ENCODE measurements at places on chromosomes 6 and 20. TPM values are rescaled to one million over a fixed set of nuclear protein-coding genes. Genes with fewer than 3 reads are reported as not detected.

DNA sequence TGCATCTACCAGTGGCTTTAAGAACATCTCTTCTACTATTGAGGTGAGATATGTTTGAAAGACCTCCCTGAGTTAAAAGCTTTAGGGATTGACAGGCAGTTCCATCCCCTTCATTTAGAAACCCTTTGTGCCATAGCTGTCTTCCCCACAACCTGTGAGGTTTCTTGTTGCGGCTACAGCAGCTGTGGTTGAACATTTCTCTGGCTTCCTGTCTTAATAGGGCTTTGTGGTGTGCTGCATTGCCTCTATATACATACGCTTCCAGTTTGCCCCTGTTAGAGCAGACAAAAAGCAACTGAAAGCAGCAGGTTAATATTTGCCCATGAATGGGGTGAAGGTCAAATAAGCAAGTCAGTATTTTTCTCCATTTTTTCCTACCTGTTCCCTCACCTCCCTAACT is 210.2 kb downstream of the TMEM200A start:
- DNase-seq, result no peak

- no peak for DNase-seq
These were observed 319.7 kb upstream of the TCF21 start for GRCh38 chr6:133568970-133569889.

- DNase-seq, result no peak
These were observed 280.6 kb downstream of the FARS2 start for GRCh38 chr6:5541751-5542432.

GRCh38 chr6:37926661-37927060 is 107.1 kb downstream of the ZFAND3 start:
- DNase-seq, result no peak

- DNase-seq, result no peak
These were observed 69.9 kb upstream of the PDE10A start for GRCh38 chr6:165732696-165733488.

- DNase-seq, result no peak
These were observed 156.2 kb downstream of the SOX4 start for GRCh38 chr6:21749754-21750153.

GRCh38 chr6:167137881-167138280 is 15.0 kb downstream of the CCR6 start:
- no peak for DNase-seq

- DNase-seq, result no peak
These were observed 40.3 kb upstream of the STX16 start for GRCh38 chr20:58610811-58611210.

- DNase-seq, result no peak
These were observed 9.0 kb downstream of the SFT2D1 start for GRCh38 chr6:166333172-166333995.

DNA sequence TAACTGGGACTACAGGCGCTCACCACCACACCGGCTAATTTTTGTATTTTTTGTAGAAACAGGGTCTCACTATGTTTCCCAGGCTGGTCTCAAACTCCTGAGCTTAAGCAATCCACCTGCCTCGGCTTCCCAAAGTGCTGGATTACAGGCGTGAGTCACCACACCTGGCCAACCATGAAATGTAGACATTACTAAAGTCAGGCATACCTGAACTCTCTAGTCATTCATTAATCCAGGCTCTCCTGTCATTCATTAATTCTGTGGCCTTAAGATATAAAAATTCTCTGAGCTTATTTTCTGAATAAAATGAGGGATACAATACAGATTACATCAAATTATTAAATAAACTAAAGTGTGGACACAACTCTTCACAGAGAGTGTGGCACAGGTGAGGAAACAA is 159.7 kb downstream of the GMDS start:
- DNase-seq, result no peak

DNA sequence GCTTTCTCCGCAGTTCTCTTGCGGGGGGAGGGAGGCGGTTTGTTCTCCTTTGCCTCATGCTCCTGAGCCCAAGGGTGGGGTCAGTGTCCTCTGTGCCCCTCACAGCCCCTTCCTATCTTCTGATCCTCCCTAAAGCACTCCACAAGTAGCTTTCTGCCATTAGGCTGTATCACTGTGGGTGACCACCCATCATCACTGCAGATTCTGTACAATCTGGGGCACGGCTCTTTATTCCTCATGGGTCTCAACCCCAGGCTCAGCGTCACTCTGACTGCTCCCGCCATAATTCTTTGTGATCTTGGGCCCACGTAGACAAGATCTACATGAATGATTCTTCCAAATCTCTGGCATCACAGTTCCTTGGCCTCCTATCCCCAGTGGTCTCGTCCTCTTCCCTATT is 10.5 kb downstream of the NCR2 start:
- no peak for DNase-seq

- DNase-seq, result no peak
These were observed 34.9 kb downstream of the ANGPT4 start for GRCh38 chr20:881051-881782.

DNA sequence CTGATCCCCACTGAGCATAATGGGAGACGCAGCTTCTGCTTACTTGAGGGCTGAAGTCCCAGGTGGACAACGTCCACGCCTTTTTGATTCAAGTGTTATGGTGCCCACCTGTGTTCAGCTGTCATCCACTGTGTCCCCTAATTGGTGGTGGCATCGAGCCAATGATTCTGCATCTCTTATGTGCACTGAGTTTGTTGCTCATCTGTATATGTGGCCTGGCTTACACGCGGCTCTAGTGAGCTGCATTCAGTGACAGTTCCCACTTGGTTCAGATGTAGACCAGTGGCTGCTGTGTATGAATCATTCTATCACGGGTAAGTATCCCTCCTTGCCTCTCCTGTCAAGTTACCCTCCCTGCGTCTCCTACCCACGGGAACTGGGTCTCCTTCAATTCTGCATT is 131.2 kb upstream of the CLDN20 start:
- DNase-seq, result no peak

DNA sequence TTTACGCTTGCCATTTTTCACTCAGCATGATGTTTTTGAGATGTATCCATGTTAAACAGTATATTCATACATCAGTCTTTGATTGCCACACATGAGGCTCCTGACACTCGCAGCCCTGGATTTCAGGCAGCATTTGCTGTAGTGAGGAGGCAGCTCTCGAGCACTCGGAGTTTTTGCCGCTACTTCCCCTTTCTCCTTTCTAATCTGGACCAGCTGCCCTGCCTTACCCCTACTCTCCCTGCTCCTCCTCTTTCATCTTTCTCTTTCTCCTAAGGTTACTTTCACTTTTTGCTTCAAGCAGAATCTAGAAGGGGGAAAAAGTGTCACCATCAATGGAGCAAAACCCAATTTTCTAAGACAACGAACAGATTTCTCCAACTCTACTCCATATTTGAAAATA is 5.9 kb upstream of the CST3 start:
- no peak for DNase-seq

GRCh38 chr6:19879663-19880062 is 42.5 kb downstream of the ID4 start:
- DNase-seq, result no peak

DNA sequence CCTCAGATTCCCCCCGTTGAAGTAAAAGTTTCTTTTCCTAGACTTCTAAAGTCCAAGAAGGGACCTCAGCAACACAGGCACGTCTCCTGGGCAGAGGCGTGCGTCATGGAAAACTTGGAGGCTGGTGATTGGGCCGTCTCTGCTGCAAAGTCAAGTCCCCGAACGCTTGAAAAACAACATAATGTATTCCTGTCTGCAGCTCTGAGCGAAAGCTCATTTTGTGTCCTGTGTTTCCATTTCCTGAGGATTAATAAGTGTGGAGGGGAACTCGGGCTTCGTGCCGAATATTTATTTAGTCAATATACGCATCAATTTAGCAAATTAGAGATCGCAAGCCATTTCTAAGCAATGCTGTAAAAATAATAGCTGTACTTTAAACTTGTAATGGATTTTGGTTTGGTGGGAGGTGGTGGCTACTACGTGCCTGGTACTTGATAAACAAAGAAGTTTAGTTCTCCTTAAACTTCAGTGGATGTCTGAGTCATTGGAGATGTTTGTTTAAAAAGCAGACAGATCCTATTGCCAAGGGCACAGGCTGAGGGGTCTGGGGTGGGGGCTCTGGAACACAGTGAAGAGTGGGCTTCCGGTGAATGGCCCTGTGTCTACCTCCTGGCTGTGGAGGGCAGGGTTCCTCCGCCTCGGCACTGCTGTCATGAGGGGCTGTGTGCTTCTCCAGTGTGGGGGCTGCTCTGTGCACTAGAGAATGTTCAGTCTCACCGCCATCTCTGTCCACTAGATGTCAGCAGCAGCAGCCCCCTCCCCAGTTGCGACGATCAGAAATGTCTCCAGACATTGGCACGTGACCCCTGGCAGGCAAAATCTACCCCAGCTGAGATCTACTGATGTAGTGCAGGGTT is 21.8 kb downstream of the PCK1 start:
- DNase-seq, result no peak

DNA sequence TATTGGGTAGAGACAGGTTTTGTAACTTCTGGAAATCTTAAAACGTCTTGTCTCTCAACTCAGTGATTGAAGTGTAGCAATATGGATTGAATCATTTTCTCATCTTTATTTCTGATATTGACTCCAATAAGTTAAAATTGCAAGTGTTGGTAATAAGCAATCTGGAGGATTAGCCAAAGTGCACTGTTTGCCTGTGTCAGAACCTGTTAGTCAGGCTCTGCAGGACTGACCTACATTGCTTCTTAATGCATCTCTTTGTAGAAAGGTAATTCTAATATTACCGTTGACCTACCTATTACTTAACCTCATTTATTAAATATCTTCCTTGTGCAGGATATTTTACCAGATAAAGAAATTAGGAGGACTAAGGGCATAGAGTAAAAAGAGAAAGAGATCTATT is 484.0 kb upstream of the CITED2 start:
- no peak for DNase-seq

- no peak for DNase-seq
These were observed 152.3 kb upstream of the SCGN start for GRCh38 chr6:25499615-25500235.

DNA sequence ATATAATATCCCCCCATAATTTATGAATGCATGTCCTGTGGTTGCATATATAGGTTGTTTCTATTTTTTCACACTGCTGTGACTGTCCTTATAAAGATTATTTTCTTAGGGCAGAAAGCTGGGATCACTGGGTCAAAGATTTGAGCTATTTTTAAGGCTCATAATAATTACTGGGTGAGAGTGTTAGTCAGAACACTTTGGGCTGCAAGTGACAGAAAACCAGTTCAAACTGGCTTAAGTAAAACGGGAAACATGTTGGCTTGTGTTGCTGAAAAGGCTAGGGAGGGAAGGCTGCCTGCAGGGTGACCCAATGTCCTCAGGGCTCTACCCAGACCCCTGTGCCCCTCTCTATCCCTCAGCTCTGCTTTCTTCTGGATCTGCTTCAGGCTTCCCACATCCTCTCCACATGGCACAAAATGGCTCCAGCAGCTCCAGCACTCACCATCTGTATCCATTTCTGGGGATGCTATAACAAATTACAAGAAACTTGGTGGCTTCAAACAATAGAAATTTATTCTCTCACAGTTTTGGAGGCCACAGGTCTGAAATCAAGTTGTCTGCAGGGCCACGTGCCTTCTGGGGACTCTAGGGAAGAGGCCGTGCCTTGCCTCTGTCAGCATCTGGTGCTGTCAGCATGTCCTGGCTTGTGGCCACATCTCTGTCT is 33.1 kb upstream of the MLN start:
- no peak for DNase-seq

DNA sequence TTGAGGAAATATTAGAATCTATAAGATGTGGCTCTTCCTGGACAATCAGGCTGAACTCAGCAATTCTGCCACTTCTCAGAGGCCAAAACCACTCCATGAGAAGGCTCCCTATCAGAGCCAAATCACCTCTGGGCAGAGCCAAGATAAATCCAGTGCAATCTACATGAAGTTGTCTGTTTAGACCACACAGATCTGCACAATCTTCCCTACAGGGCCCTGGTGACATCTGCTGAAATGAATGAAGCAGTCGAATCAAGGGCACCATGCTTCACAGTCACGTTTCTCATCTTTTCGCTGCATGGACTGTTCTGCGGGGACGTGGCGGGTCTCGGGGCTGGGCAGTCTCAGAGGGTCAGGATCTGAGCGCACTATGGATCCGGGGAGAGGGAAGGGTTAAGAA is 60.1 kb upstream of the CD93 start:
- DNase-seq, result no peak

DNA sequence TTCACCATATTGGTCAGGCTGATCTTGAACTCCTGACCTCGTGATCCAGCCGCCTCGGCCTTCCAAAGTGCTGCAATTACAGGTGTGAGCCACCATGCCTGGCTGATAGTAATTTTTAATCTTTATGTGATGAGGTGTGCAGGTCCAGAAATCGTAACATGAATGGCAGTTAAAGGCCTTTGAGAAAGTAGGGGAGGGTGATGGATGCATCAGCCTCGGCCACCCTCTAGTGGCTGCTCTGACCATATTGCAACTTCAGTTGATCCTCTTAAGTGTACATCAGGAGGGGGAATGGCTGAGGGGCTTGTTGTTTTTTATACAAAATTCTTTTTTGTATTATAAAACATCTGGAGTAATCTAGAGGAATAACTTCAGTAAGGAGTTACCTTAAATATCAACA is 193.0 kb downstream of the ZFAND3 start:
- no peak for DNase-seq

- no peak for DNase-seq
These were observed at the start of gene MPIG6B for GRCh38 chr6:31723245-31723979. Gene MPIG6B, plus strand, starts transcription at chr6:31723373. Its CDS starts 11 bp downstream, at chr6:31723384.

GRCh38 chr6:132865829-132866228 is 51.5 kb downstream of the RPS12 start:
- no peak for DNase-seq

DNA sequence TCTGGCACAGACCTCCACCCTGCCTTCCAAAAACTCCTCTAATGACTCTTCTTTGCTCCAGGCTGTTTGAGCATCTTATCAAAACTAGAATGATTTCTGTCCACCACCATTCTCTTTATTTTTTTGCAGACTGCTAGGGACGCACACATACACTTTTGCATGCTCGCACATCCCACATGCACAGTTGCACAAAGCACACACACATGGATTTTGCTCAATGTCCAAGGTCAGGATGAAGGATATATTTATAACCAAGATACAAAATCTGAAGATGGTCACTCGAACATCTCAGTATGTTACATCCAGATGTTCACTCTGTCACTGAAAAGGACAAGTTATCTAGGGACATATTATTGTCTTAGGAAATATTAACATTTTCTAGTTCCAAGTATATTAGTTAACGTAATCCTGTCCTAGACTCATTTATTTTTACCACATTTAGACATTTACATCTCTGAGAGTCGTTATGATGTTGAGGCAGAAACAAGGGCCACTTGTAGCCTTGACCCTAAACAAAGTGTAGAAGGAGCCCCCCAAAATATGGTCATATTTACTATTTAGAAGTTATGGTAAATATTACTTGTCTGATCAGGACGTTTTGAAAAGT is 3.4 kb upstream of the SIM1 start:
- no peak for DNase-seq

- no peak for DNase-seq
These were observed 13.2 kb upstream of the IRF4 start for GRCh38 chr6:378090-378957.

- DNase-seq, result no peak
These were observed 92.2 kb downstream of the UNC5CL start for GRCh38 chr6:40946738-40947301.

The SLC24A3 gene
- total RNA-seq, result 1.3 TPM

The PRICKLE4 gene
- total RNA-seq, result 0.88 TPM

The CRYBG1 gene
- 1.3 TPM for total RNA-seq

The C20orf141 gene
- not detected for total RNA-seq

The MYH7B gene
- 253 TPM for total RNA-seq

The IRF4 gene
- total RNA-seq, result 0.22 TPM

The HRH3 gene
- total RNA-seq, result not detected

The JPH2 gene
- 151 TPM for total RNA-seq

The CNBD2 gene
- 3.7 TPM for total RNA-seq

The C6orf47 gene
- 16.9 TPM for total RNA-seq
